ENCODE measurements at places on chromosomes 2 and 18.
A peak's percentile ranks its signal among the peaks of the same experiment; 100 is the strongest.

DNA sequence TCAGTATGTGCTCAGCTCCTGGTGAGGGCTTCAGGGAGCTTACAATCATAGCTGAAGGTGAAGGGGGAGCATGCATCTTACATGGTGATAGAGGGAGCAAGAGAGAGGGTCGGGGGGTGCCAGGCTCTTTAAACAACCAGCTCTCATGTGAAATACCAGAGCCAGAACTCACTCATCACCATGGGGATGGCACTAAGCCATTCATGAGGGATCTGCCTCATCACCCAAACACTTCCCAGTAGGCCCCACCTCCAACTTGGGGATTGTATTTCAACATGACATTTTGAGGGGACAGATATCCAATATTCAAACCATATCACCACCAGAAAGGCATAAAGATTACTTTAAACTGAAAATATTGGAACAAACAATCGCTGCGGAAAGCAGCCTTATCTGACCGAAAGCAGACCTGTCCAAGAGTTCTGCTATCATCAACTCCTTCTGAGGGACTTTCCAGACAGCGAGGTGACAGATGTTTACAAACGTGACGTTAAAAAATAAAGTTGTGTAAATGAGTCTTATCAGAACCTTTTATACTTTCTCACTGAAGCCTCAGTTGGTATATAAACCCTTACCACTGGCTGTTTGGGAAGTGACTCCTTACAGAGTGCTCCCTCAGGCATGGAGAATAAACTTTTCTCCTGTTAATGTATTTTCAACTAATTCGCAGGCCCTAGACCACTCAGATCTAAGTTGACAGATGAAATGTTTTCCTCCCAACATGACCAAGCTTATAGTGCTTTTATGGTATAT is 35.5 kb upstream of the PTH2R start:
- no peak for DNase-seq

GRCh38 chr2:28716265-28716865 is 35.3 kb upstream of the PPP1CB start:
- peak; percentile 93 for DNase-seq

- peak; percentile 86 for DNase-seq
Measured at GRCh38 chr2:195648787-195649186, 8.2 kb upstream of the SLC39A10 start.

GRCh38 chr2:233418052-233418760 is 63.9 kb downstream of the DGKD start:
- no peak for DNase-seq

GRCh38 chr2:128803222-128803621 is 484.6 kb upstream of the HS6ST1 start:
- DNase-seq = no peak

DNA sequence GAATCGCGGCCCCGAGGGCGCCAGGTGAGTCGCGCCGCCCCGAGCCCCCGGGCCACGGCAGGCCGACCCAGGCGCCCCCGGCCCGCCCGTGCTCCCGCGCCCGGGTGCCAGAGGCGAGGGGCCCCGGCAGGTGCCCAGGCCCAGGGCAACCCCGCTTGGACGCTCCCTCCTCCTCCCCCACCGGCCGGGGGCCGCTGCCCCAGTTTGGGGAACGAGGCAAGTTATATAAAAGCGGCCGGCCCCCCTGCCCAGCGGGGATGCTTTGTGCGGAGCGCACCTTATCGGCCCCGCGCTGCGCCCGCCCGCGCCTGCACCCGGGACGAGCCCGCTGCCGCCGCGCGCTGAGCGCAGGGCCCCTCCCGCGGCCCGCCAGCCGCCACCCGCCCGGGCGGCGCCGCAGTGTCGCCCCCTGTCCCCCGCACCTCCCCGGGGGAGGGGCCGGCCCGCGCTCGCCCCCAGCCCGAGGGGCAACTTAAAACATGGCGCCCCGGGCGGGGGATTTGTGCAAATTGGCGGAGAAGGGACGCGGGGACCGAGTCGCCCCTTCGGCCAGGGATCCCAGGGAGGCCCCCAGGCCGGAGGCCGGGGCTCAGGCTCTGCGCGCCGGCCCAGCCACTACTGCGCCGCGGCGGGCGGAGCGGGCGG is 639 bp downstream of the EPB41L3 start:
- no peak for DNase-seq

- peak; percentile 20 for DNase-seq
Measured at GRCh38 chr2:216059233-216059834, 22.3 kb downstream of the PECR start.
